ENCODE measurements at places on chromosomes 3 and 15.

DNA sequence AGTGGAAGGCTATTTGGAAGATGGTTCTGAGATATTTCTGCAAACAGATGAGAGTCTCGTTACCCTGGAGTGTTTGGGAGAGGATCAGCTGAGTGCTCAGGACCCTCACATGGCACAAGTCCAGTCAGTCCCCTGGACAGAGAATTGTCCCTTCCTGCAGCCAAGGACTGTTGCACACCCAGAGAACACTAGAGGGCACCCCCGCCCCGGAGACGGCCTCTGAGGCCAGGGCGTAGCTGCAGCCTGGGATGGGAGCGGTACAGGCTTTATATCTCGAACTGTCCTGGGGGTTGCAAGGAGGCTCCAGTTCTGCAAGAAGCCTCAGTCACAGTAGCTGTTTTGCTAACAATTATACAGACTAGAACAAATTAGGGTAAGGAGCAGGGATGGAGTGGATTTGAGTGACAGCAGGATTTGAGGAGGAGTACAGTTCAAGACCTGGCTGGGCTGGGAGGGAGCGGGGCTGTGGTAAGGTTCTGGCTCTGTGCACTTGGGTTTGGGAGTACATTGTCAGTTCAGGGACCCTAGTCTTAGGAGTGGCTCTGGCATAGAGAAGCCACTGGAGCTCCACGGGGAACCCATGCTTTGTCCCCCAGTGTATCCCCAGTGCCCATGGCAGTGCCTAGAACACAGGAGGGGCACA is 67.6 kb upstream of the HACD2 start:
- DNase-seq, result no peak

DNA sequence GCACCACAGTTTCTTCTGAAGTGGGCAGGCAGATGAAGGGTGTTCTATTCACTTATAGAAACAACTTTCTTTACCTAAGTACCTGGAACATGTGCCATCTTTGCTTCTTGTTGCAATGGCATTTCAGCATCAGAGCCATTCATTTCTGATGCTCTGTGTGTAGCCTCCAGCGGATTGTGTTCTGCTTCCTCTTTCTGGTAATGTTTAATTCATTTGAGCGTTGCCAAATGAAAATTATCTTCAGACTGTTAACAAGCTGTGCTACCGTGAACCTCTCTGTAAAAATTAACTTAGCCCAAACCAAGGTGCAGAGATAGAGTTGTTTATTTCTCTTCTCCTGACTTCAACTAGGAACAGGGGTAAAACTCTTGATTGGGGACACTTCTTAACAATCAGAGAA is 302.0 kb downstream of the EDEM1 start:
- no peak for DNase-seq

- DNase-seq, result no peak
Measured at GRCh38 chr3:72912532-72912931, 24.7 kb downstream of the GXYLT2 start.

GRCh38 chr3:43747641-43748040 is 56.9 kb downstream of the ABHD5 start:
- no peak for DNase-seq

- no peak for DNase-seq
Measured at GRCh38 chr3:140510303-140510861, 167.5 kb upstream of the TRIM42 start.

DNA sequence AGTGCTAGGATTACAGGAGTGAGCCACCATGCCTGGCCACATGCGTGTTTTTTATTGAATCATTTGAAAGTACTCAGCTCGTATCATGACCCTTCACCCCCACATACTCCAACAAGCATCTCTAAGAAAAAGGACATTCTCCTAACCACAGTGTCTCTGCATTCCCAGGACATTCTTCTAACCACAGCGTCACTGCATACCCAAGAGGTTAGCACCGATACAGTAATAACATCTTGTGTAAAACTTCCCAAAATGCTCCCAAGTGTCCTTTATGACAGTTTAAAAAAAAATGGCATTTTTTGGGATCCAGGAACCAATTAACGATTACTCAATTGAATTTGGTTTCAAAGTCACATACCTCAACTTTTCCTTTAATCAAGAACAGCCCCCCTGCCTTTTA is 39.6 kb downstream of the FLNB start:
- no peak for DNase-seq

- DNase-seq, result no peak
Measured at GRCh38 chr3:122875547-122876127, 80.8 kb downstream of the SLC49A4 start.

GRCh38 chr3:95123104-95123503 is 1060.2 kb downstream of the NSUN3 start:
- DNase-seq, result no peak

DNA sequence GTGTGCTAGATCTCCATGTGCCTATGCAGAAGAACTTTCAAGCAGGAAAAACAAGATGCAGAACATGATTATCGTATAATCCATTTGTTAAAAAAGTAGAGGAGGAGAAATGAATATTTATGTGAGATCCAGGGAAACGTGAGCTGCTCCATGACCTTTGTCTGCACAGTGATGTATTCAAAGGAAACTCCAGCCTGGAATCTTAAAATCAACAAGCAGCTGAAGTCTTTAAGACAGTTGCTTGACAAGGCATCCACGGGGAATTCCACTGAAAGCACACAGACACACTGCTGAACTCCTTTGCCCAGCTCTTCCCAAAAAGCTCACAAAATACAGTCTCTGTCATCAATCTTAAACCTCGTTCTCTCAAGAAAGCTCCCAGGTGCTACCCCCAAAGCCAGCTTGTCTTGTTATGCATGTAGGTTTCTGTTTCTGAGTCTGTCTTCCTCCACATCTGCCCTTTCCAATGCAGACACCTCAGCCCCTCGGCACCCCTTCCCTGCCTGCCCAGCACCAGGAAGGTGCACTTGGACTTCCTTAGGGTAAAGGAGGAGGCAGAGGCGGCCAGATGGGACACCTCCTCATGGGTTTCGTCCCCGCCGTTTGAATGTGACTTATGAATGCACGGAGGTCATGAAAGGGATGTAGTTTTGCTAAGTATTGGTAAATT is 28.7 kb downstream of the LRRK1 start:
- no peak for DNase-seq

DNA sequence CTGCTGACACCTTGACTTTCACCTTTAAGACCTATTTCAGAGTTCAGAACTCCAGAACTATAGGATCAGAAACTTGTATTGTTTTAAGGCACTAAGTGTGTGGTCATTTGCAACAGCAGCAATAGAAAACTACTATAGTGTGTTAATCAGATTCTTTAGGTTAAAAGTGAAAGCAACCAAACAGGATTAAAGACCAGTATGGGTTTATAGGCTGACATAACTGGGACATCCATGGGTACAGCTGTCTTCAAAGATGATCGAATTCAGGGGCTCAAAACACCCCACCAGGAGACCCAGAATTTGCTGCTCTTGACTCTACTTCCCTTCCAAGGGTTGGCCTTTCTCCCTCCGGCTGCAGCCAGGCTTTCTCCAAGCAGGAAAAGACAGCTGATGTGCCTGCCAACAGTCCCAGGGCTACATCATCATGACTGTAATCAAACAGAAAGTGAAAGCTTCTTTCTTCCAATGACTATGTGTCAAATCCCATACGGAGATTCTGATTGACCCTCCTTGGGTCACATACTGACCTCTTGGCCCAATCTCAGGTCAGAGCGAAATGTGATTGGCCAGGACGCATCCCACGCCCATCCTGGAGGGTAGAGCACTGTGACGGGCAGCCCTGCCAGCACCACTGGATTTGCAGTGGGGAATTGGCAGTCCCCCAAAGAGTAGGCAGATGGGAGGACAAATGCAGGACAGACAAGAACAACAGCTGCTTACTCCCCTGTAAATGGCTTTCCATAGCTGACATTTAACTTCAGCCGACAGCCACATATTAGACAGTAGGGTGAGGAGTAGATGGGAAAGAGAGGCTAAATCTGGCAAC is 51.4 kb upstream of the RNF7 start:
- DNase-seq, result no peak

DNA sequence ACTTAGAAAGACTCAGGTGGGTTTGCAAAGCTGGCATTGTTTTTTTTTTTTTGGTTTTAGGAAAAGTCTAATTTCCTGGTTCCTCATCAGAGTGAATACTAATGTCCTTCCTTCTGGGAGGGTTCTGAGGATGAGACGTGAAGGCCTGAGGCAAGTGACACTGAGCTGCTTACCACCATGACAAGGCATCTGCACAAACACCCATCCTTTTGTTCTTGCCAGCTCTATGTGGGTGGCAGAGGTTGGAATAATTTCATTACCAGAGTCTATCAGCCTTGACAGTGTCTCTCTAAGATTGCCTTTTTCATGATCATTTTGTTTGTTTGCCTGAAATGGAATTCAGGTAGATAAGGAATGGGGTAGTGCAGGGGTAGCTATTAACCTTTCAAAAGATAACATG is 17.1 kb downstream of the RTP4 start:
- DNase-seq, result no peak

DNA sequence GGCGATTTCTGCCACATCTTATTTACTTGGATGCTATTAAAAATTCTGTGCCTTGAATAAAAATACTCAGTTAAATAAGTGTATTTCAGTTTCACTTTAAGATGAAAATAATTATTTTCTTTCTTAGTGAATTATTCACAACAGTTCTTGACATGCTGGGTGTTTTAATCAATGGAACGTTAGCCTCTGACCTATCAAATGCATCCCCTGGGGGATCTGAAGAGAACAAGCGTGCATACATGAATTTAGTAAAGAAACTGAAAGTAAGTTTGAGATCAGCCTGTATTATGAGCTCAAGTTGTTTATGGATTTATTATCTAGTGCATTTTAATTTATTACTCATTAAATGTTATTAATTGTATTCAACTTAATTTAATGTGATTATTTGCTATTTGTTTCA is 597 bp downstream of the P2RY12 start:
- no peak for DNase-seq

- no peak for DNase-seq
Measured at GRCh38 chr15:45586601-45587094, 531 bp upstream of the BLOC1S6 start.

DNA sequence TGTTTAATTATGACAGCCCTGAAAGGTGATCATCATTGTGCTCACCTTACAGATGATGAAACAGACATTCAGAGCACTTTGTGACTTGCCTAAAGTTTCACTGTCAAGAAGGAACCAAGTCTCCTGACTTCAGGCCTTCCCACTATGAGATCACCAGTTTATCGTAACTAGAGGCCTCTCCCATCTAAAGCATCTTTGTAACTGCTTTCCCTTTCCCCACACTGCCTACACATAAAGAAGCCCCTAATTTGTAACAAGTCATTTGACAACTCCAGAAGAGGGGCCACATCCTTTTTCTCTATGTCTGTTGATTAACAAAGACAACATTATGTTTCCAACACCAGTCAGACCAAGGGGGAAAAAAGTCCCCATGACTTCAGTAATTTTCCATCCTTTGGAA is 1.1 kb downstream of the KLHL6 start:
- DNase-seq, result no peak

GRCh38 chr3:57777774-57778173 is 21.7 kb downstream of the SLMAP start:
- no peak for DNase-seq

- no peak for DNase-seq
Measured at GRCh38 chr3:48269592-48269991, 28.7 kb downstream of the ZNF589 start.

Data from esophagus squamous epithelium (tissue), 5 donors.